Small intestine (tissue), 16 donors: ENCODE measurements at places on chromosomes 16 and 17.
A peak's percentile ranks its signal among the peaks of the same experiment; 100 is the strongest.

GRCh38 chr17:76369804-76370203, 14.6 kb upstream of the SPHK1 start:
- no peak for DNase-seq

DNA sequence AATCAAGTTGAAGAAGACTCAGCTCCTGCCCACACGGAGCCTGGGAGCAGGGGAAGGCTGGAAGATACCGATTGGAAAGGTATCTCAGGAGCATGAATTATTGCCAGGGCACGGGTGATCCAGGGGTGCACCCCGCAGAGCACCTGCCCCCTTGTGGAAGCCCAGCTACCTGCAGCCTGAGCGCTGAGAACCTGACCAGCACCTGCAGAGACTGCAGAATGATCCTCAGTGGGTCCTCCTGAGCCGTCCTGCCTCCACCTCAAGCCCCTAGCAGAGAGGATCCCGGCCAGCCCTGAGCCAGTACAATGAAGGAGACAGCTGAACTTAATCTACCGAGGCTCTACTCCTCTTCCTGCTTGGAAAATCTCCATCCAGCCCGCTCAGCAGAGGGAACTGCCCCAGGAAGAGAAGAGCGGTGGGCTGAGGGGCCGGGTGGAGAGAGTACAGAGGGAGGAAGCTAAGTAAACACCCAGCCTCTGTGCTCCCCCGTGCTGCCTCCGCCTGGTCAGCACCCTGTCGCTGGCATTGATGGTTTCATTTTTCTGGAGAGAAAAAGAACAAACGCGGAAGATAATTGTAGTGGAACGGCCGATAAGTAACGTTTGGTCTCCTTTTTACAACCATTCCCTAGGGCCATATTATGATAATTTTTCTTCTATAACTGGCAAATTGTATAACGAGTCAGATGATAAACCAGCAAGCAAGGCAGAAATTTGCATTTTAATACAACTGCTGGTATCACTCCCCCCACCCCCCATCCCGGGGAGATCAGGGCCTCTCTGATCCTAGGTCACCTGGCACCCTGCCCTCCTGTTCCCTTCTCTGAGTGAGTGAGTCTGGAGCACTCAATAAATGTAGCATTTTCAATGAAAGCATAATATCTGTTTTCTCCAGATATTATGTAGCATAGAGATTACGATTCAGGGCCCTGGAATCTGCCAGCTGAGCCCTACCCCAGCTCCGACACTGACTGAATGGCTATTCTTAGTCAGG, 204.5 kb upstream of the RPL38 start:
- peak; percentile 63 for DNase-seq

DNA sequence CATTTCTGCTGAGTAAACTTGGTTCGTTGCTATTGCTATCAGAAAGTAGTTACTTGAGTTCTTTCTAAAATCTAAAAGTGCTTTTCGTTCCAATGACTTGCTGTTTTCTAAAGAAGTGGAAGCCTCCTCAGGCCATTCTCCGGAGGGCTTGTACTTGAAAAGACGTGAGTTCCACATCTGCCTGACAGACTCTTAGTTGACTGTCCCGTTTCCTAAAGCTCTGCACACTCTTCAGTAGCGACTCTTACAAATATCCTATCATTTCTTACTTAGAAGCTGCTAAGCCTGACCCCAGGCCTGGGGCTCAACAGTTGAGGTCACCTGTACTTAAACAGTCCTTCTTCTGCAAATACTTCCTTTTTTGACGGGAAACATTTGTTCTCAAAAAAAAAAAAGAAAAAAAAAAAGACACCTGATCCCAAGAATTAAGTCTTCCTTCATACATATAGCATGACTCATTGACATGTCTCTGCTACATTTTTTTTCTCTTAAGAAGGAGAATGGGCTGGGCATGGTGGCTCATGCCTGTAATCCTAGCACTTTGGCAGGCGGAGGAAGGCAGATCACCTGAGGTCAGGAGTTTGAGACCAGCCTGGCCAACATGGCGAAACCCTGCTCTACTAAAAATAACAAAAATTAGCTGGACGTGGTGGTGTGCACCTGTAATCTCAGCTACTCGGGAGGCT, 61.5 kb downstream of the DHRS7C start:
- no peak for DNase-seq

GRCh38 chr17:32527146-32527545, 40.4 kb downstream of the CDK5R1 start:
- no peak for DNase-seq

DNA sequence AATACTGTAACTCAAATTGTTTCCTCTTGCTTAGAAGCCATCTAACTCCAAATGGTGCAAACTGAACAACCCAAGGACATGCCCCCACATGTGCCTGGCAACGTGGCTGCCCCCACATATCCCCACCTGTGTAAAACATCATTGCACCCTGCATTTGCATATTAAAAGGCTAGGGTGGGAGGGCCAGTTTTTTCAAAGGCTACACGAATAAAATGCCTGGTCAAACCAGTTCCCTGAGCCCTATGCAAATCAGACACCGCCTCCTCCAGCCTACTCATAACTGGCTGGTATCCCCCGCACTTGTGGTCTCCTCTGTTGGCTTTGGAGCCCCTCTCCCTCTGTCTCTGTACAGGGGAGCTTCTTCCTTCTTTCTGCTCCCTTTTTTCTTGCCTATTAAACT, 26.7 kb downstream of the C16orf54 start:
- DNase-seq, result no peak

- peak; percentile 93 for DNase-seq
Measured at GRCh38 chr17:36183001-36183971, 6.8 kb upstream of the TBC1D3B start.
